ENCODE measurements at places on chromosomes 3 and 15.

- no peak for DNase-seq
Measured at GRCh38 chr3:60294181-60294580, 957.1 kb downstream of the FHIT start.

DNA sequence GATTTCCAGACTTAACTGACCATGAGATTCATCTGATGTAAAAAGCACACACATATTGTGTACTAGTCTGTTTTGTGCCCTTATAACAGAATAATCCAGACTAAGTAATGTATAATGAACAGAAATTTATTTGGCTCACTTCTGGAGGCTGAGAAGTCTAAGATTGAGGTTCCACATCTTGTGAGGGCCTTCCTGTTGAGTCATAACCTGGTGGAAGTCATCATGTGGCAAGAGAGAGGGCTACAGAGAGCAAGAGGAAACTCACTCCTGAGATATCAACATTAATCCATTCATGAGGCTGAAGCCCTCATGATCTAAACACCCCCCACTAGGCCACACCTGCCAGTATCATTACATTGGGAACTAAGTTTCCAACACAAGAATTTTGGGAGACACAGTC lies 977.6 kb downstream of the MCTP2 start:
- no peak for DNase-seq

- no peak for DNase-seq
Measured at GRCh38 chr3:12593473-12593872, 36.6 kb downstream of the MKRN2 start.

DNA sequence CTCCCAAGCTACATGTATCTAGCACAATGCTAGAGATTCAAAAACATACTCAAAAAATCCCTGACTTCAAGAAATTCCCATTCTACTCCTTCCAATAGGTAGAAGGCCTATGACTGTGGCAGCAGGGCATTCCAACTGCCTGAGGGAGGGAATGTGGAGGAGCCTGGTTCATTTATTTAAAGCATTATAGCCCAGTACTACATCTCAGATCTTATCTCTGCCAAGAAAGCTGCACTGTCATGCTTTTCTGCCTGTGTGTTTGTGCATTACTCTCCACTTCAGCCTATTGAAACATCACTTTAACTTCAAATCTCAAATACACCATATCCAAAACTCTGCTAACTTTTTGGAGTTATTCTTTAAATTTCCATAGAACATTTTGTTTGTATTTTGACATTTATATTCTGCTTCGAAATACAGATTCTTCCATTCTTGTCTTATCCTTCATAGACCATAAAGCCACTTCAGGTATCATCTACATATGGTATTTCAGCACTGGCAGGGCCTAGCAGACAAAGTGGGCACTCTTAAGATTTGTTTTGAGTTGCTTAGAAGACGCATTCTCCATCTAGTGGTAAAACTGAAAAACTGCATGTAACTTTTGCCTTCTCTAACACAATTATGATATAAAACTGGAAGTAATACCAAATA lies 59.1 kb upstream of the NEDD4 start:
- DNase-seq: no peak

DNA sequence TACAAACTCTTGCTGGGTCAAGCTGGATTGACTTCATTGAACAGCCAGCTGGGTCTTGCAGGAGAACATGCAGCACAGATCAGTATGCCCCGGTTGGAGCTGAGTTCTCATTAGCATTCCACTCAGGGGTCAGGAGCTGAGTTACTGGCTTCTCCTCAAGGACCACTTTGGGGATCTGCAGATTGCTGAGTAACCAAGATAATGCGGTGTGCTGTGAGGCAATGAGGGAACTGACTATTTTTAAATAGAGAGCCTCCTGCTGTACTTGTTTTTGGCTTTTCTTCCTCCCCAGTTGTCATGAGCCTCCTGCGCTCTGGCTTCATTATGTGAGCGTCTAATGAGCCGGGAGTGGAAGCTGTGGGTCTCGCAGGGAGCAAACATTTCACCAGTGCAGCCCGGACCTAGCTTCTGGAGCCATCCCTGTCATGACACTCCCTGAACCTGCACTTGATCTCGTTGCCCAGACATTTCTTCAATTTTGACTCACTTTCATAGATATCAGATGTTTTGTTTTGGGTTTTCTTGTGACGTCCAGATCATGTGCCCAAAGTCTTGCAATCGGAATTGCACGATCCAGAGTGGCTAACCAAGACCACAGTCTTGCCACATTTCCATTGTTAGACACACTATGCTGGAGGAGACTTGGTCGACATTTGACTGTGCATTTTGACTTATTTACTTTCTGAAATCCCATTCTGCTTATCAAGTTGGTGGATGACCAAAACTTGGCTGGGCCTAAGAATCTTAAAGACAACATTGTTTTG lies 327.2 kb downstream of the LRTM1 start:
- no peak for DNase-seq

DNA sequence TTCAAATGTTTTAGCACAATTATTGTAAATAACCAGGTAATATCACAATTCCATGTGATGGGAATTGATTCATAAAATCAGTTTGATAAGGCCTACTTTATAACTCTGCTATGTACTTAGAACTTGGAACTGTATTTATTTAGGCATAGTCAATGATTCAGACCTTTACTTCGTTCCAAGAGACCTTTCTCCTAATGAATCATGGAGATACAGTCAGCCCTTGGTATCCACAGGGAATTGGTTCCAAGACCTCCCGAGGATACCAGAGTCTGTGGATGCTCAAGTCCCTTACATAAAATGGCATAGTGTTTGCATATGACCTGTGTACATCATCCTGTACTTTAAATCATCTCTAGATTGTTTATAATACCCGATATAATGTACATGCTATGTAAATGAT lies 60.8 kb upstream of the UMPS start:
- no peak for DNase-seq

DNA sequence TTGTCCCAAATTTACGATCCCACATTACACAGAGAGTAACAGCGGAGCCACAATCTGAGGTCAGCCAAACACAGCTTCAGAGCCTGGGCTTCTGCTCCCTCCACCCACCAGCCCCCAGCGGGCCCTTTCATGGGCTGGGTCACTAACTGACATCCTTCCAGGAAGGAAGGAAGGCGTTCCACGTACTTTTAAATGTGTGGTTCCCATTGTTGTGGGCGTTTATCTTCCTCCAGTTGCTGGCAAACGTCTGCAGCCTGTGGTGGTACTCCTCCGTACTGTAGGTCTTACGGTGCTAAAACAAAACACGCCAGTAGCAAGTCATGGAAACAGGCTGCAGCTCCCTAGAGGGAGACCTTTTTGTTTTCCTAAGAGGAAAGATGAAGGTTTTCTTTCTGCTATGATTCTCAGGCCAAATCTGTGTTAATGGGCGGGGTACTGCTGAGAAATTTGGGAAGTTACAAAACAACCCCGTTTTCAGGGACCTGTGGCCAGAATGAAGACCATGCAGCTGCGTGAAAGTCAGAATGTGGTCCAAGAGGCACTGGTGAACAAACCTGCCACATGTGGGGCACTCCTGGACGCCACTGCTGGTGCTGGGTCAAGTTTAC lies 7.6 kb downstream of the CTSH start:
- DNase-seq: no peak

- no peak for DNase-seq
Measured at GRCh38 chr3:16059711-16060357, 114.6 kb upstream of the GALNT15 start.

All from stimulated activated naive CD8-positive, alpha-beta T cell treated with anti-CD3 and anti-CD28 coated beads, Interleukin-15, amount 100 ng/mL, for 72 hours (primary cell).